Right ventricle myocardium superior (tissue), 1 donor: ENCODE measurements at places on chromosomes 7 and 10.

DNA sequence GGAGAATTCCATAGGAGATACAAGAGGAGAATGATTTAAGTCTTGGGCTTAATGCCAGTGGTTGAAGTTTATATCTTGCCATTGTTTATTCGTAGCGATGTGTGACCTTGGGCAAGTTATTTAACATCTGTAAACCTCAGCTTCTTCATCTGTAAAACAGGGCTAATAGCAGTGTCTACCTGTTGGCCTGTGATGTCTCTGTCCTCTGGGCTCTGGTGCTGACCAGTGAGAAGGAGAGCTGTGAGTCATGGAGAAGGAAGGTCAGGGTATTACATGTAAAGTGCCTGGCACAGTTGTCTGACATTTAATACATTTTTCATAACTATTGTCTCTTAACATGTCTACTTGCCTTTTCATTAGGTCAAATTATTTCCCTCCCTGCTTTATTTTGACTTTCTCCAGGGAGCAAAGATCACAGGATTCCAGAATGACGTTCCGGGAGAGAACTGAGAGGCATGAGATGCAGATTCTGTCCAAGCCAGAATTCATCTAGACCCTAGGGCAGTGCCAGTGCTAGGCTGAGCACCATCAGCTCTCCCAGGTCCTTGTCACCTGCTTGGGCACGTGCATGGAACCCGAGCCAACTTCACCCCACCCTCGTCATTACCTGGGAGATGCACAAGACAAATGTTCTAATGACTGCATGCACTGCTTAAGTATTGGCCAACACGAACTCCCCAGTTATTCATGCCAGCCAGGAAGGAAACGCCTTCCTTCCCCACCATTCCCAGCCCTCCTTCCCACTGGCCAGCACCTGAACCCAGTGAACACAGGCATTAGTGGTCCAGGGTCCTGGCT, 187.9 kb downstream of the DPY19L1 start:
- DNase-seq: no peak

GRCh38 chr7:147595042-147595441, 995.5 kb upstream of the C7orf33 start:
- no peak for DNase-seq

- peak; percentile 28 for DNase-seq
Measured at GRCh38 chr7:493661-494251, 25.9 kb downstream of the PDGFA start.

DNA sequence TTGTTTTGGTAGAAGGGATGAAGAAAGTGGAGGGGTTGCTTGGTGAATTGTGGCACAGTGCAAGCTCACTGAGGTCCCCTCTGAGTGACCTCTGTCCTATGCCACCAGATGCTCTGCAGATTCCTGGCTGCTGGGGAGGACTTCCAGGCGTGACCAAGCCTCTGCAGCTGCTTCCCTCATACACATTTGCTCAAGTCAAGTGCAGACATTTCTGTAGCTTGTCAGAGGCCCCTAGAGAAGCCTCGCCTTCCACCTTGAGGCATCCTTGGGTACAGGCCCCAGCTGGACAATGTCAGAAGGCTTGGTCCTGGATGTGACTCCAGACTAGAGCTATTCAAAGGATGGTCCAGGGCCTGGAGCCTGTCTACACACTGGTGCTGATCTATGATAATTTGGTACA, 464.2 kb downstream of the PLXNA4 start:
- DNase-seq: no peak

DNA sequence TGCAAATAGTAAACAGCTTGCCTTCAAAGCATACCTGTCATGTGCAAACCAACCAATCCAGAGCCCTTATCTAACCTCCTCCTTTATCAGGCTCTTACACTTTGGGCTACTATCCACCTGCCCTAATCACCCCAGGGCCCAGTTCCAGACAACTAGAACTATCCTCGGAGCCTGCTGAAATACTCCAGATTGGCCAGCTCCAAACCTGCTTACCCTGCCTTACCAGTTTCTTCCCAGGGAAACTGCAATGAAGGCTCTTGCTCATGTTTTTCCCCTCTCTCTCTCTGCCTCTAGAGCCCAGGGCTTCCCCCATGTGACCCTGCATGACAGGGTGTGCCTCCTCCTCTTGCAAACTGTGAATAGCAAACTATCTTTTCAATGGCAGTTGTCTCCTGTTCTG, 81.4 kb upstream of the CAPZA2 start:
- DNase-seq: no peak

- no peak for DNase-seq
Measured at GRCh38 chr10:113859261-113859660, 4.8 kb downstream of the NHLRC2 start.

GRCh38 chr10:66025186-66025585, 900.6 kb upstream of the LRRTM3 start:
- DNase-seq: no peak
